ENCODE measurements at places on chromosomes 13 and 19.

DNA sequence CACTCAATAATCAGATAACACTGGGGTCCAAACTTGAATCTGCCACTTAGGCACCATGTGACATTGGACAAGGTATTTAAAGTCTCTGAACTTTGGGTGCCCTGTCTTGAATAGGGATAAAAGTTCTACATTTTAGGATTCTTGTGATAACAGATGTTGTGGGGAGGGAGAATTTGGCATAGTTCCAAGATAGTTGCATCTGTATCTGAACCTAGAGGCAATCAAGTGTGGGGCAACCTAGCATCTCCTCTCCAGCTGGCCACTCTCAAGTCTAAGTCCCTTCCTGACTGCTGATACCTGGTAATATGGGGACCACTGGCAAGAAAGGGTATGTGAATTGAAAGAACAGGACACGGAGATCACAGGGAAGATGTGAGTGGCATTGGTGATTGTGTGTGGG lies 256.1 kb downstream of the FOXO1 start:
- no peak for DNase-seq

DNA sequence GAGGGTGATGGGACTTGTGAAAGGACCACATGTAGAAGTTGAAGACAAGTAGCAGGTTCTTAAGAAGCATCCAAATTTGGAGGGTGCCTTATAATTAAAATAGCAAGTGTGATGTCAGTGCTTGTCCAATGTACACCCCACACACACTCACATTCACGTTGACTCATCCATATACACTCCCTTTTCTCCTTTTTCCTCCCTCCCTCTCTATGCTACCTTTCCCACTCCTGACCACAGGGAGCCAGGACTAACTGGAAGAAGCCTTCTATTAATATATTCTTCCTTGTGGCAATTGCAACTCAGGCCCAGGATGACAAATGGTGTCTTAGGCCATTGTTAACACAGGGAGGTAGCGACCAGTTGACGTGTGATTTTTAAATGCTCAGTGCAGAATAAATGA lies 16.3 kb upstream of the GPR183 start:
- DNase-seq = no peak

DNA sequence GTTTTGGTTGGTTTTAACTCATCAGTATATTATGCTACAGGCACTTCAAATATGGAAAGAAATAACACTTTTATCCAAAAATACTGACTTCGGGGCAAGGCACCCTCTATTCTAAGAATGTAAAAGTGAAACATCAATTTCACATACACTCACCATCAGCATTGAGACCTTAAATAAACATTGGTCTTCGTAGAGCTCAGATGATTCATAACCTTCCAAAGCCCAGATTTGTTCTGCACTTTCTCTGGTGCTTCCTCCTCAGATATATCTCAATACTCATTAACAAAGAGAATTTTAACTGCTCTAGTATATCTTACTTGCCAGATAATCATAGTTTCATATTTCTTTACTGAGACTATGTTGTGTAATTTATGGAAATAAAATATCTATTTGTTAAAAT lies 794.3 kb downstream of the LIG4 start:
- DNase-seq = no peak

DNA sequence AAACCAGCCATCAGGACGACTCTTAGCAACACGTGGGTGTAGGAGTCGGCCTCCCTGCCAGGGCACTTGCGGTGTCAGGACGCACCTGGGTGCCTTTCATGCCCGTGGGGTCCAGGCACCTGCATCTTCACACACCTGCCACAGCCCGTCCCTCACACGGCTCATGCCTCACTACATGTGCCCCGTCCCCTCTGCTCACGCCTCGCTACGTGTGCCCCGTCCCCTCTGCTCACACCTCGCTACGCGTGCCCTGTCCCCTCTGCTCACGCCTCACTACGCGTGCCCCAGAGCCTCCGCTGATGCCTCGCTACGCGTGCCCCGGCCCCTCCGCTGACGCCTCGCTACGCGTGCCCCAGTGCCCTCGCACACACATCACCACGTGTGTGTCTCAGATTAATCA lies 58.0 kb upstream of the F7 start:
- DNase-seq = no peak

- no peak for DNase-seq
These were observed 477.0 kb downstream of the FOXO1 start for GRCh38 chr13:40189426-40189825.

DNA sequence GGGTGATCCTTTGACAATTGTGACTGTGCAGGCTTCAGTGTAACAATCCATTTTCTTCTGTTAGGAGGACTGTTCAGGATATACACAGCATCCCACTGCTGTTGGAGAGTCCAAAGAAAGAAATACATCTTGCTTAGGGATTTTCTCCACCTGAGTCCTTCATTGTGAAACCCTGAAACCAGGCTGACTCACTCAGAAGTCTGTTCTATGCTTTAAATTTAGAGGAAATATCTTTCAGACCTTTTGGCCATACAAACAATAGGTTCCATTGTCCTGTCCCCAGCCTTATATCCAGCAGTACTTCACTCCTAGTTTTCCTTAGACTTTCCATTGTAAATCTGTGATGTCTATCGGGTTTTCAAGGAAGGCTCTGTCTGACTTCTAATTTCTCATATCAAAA lies 379.1 kb downstream of the SUCLA2 start:
- no peak for DNase-seq

DNA sequence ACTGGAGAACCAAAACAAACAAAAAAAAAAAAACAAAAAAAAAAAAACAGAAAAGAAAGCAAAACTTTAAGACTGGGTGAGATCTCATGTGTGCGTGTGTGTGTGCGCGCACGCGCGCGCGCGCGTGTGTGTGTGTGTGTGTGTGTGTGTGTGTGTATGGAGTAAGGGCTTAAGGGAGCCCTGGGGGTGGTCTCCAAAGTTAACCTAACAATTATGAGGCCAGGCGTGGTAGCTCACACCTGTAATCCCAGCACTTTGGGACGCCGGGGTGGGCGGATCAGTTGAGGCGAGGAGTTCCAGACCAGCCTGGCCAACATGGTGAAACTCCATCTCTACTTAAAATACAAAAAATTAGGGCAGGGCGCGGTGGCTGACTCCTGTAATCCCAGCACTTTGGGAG lies 46.7 kb downstream of the CYP4F22 start:
- no peak for DNase-seq

GRCh38 chr13:27044837-27045570 lies 126.6 kb downstream of the USP12 start:
- no peak for DNase-seq

GRCh38 chr13:26168237-26168814 lies 53.8 kb downstream of the RNF6 start:
- DNase-seq = no peak

GRCh38 chr13:61275736-61276135 lies 139.9 kb downstream of the PCDH20 start:
- DNase-seq = no peak

GRCh38 chr19:44005973-44006372 lies 3.2 kb downstream of the ZNF230 start:
- DNase-seq = no peak

GRCh38 chr19:35154525-35155406 lies at the start of gene FXYD5:
FXYD5 (plus strand) TSS chr19:35154735; CDS start chr19:35155551, 816 bp downstream.
- peak; percentile 61 for DNase-seq

Data from LoVo (cell line).